ENCODE measurements at places on chromosomes 4 and X.

GRCh38 chr4:17024425-17024824, 126.0 kb upstream of the LDB2 start:
- no peak for DNase-seq

GRCh38 chr4:129966175-129966574, 870.2 kb downstream of the C4orf33 start:
- no peak for DNase-seq

DNA sequence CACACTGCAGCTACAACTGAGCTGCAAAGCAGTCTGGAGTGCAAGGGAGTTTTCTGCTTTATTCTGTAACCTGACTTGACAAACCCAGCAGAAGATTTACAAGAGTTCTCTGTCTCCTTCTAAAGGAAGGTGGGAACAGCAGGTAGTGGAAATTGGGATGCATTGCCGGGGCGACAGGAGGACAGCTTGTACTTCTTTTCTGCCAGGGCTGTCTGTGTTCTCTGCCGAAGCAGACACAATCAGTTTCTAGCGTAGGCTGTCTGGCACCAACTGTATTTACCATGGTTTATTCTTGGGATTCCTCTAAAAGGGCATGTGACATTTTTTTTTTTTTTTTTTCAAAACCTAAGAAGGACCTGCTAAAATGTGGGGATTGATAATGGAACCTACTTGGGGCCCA, 190.8 kb upstream of the GK2 start:
- no peak for DNase-seq

- DNase-seq = no peak
These were observed 7.8 kb upstream of the TMPRSS11D start for GRCh38 chr4:67891645-67892044.

DNA sequence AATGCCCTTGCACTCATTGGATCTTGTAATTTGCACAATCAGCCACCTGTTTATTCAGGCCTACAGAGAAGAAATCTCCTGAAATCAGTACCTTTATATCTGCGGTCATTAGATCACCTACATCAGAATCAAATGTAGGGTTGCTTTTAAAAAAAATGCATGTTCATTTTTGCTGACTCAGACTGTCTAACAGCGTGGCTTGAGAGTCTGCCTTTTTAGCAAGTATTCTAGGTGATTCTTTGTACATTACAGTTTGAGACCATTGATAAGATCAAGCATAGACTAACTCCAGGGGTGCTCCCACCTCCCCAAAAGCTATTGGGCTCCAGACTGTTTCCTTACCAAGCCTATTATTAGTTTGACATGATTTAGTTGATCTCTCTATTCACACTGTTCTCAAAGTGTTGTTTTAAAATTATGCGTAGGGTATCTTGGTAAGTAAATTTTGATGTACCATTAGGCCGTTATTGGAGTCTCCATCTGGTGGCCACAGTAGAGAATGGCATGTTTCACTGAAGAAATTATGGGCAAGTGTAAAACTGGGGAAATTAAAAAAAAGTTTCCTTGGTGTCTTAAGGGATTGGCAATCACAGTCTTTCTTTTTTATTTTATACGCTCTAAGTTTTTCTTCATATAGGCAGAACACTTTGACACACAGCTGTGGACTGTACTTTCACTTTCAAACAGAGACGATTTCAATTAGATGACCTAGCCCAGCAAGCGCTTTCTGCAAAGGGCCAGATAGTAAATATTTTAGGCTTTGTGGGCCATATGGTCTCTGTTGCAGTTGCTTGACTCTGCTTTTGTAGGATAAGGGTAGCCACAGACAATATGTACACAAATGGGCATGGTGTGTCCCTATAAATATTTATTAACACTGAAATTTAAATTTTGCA, 33.7 kb upstream of the MSL3 start:
- no peak for DNase-seq

- no peak for DNase-seq
These were observed 145.5 kb upstream of the PDHA2 start for GRCh38 chr4:95694411-95694810.

DNA sequence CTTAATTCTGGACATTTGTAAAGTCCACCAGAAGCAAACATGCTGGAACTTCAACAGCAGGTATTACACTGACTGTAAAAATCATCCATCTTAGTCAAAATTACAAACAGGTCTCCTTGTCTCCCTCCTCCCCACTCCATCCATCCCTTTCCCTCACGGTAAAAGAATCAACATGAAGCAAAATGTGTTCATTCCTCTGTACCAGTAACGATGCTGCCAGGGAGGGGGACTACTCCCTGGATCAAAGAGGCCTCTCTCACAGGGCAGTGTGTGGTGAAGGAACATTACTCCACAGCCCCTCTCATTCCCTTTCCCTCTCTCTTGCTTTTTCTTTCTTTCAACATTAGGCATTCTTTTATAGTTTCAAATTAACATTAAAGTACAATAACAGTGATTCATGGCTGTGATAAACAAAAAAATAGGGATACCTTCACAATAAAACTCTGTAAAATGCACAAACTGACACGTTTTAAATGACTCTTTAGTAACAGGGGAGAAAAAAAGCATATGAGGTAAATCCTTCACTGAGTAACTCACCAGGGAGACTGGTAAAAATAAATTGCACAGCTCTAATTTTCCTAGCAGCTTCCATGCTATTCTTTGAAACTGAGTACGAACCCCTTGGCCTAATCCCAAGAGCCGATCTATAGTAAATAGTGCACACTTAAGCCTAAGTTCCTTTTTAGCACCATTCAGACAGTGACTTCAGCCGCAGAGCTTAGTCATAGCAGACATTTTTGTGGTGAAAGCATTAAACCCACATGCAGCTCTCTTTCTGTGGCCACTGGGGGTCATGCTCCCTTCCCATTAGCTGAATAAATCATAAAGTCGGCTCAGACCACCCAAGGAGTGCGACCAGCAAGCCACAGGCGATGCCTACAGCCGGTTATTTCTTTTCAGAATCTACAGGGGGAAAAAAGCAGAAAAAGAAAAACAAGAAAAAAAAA, 215.6 kb upstream of the GYPA start:
- DNase-seq = no peak

- DNase-seq = no peak
These were observed 3.4 kb upstream of the SEC24D start for GRCh38 chr4:118839221-118839927.

GRCh38 chr4:75708218-75708691, 16.1 kb upstream of the USO1 start:
- no peak for DNase-seq

DNA sequence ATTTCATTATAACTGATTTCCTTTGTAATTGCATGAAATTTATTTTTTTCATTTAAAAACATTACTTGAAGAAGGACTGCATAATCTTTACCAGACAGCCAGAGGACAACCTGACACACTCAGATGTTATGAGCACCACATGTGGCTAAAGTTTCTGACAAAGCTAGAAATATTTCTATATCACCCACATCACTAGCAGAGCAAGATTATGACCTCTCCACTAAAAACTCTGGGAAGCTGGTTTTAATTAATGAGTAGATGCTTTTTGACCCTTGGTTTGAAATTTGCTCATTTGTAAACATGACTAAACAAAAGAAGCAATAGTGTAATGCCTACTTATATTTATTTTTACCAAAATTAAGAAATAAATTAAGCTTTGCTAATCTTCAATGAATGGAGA, 661.5 kb upstream of the EPHA5 start:
- no peak for DNase-seq

DNA sequence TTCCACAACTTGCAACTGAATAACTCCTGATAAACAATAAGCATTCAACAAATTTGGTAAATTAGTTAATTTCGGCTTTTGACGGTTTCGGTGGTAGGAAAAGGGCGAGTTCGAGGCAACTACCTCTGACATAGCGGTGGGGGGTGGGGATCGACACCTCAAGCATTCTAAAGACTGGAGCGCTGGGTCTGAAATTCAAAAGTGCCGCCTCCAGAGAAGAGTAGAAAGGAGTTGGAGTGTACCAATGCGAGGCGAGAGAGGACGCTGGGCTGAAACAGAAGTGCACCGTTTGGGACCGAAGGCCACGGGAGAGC, 725 bp downstream of the SMC1A start:
- DNase-seq = no peak

- DNase-seq = no peak
These were observed 249.1 kb downstream of the KCNIP4 start for GRCh38 chr4:21699446-21699845.

GRCh38 chr4:107575243-107575642, 144.8 kb downstream of the PAPSS1 start:
- DNase-seq = no peak

DNA sequence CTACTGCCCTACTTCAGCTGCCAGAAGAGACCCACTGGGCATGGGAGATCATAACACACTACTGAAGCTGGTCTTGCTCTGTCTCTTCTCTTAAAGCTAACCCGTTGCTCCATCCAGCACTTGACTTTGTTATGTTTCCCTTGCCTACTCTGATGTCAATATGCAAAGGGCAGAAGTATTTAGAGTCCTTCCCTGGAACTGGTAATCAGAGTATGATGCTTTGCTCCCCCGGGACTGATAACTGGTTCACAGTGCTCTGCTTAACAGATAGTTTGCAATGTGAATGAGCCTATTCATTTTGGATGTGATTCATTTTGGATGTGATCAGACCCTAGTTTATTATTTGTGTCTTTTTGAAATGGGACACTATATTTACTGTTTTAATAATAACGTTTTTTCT, 12.3 kb upstream of the UCP1 start:
- no peak for DNase-seq

- DNase-seq = no peak
These were observed 421.2 kb upstream of the TENM3 start for GRCh38 chr4:181822005-181822375.

DNA sequence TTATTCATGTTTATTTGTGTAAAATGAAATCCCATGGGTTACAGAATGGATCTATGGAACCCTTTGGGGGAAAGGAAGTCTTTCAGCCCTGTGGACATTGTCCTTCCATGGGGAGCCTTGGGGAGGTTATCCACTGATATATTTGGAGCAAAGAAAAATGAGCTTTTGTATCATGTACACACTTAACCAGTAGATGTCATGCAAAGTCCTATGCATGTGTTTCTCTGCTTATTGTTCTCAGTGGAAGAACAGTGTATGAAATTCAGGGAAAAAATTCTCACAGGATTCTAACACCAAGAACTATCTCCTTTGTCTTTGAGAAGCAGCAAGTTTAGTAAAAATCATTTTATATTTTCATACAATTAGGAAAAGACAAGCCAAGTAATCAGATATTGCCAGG, 105.3 kb downstream of the DTHD1 start:
- DNase-seq = no peak

- DNase-seq = no peak
These were observed 46.5 kb downstream of the CWH43 start for GRCh38 chr4:49032440-49033161.

DNA sequence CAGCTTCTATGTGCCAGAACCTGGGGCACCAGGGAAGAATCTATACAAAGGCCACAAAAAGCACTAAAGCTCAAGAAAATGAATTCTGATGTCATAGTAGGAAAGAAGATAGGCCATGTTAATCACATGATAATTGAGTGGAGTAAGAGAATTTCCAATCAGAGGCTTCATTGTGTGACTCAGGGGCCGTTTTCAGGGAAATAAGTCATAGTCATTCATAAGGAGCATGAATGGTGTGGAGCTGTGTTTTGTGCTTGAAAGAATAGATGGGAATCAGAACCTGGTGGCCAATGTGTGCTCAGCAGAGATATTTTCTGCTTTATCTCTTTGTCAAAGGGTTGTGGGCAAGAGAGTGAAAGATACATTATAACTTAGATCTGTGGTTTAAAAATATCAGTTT, 102.4 kb upstream of the ZDHHC15 start:
- DNase-seq = no peak

DNA sequence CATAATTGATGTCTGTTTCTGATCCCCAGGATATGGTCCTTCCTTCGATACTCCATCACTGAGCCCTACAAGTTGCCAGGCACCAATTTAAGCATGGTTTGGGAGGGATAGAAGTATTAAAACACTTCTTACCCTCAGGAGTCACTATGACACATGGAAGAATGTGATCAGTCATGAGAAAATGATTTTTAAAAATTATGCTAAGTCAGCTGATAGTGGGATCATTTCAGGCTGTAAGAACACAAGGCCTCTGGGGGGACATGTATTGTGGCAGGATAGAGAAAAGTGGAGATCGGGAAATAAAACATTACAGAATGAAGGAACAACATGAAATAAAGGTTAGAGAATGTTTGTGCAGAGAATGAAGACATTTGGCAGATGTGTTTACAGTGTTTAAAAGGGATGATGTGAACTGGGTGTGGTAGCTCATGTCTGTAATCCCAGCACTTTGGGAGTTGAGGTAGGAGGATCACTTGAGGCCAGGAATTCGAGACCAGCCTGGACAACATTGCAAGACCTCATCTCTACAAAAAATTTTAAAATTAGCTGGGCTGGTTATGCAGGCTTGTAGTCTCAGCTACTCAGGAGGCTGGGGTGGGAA, 64.0 kb downstream of the ELOVL6 start:
- no peak for DNase-seq

- no peak for DNase-seq
These were observed 204.3 kb upstream of the TLL1 start for GRCh38 chr4:165668694-165669093.

GRCh38 chrX:47637546-47638195, 7.9 kb upstream of the CFP start:
- no peak for DNase-seq

- no peak for DNase-seq
These were observed 82.2 kb downstream of the POLA1 start for GRCh38 chrX:24775891-24776290.

DNA sequence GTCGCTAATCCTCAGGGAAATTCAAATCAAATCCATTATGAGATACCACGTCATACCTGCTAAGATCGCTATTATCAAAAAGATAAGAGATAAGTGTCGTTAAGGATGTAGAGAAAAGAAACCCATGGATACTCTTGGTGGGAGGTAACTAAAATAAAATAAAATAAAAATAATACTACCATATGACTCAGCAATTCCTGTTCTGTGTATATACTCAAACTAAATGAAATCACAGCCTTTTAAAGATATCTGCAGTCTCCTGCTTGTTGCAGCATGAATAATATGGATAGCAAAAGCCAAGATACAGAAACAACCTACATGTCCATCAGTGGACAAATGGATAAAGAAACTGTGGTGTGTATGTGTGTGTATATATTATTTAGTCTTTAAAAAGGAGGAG, 105.8 kb upstream of the IL15 start:
- DNase-seq = no peak

DNA sequence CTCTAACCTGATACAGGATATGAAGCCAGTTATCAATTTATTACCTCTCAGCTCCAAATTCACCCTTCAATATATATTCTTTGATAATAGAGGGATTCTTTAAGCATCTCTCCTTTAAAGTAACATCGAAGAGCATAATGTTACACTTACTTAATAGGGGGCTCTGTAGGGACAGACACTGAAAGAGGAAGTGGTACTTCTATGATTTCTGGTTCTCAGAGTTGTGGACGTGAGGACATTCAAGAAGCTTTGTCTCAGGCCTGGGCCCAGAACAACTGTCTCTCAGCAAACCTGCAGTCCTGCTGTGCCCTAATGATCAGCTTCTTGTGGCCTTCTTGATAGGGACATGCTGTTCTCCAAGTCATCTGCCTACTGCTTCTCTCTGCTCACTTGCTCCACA, 4.2 kb upstream of the ZXDB start:
- DNase-seq = no peak
